SK-N-MC (cell line): ENCODE measurements at places on chromosomes 13 and 19.
A peak's percentile ranks its signal among the peaks of the same experiment; 100 is the strongest.

DNA sequence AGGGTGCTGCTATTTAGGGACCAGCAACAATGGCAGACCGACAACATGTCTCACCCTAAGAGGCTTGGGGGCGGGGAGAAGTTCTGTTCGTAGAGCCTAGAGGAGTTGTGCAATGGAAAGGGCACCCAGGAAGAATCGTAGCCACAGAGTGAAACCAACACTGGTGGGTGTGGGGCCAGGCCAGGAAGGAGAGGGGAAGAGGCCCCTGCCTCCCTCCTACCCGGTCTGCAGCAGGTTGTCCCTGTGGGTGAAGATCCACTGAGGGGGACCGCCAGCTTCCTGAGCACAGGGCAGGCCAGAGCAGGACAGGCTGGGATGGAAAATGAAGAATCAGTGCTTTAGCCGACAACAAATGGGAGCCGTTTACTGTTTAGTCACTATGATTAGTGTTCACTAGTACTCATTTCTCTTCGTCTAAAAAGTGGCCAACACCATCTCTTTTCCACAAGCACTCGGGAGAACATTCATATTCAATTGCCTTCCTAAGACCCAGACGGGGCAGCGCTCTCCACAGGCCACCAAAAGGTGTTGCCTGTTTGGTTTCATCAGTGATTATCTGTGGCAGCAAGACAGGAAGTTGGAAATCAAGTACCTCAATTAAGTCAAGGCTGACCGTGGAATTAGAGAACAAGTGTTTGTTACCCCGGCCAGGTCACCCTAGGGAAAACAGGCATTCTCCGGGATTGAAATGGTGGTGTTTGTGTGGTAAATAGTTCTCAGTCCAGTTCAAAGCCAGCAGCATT lies 1.1 kb upstream of the ATP11A start:
- DNase-seq: no peak

DNA sequence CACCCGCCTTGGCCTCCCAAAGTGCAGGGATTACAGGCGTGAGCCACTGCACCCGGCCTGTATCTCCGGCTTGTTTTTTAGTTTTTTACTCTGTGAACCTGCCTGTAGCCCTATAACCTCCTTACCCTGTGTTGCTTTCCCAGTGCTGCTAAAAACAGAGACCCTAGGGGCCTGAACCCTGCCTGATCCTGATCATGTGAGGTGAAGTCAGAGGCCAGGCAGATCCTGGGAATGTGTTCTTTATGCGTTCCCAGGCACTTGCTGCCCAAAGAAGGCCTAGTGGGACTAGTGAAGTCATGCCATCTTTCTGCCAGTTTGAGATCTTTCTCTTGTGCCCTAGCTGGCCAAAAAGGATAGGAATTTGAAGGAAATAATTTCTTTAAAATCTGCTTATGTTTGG lies 4.6 kb downstream of the UBA2 start:
- no peak for DNase-seq

- peak; percentile 58 for DNase-seq
These were observed at the start of gene CDK8 for GRCh38 chr13:26253787-26254582. TSS of gene CDK8 (plus strand) at chr13:26254129. CDS start at chr13:26254642, 513 bp downstream.

DNA sequence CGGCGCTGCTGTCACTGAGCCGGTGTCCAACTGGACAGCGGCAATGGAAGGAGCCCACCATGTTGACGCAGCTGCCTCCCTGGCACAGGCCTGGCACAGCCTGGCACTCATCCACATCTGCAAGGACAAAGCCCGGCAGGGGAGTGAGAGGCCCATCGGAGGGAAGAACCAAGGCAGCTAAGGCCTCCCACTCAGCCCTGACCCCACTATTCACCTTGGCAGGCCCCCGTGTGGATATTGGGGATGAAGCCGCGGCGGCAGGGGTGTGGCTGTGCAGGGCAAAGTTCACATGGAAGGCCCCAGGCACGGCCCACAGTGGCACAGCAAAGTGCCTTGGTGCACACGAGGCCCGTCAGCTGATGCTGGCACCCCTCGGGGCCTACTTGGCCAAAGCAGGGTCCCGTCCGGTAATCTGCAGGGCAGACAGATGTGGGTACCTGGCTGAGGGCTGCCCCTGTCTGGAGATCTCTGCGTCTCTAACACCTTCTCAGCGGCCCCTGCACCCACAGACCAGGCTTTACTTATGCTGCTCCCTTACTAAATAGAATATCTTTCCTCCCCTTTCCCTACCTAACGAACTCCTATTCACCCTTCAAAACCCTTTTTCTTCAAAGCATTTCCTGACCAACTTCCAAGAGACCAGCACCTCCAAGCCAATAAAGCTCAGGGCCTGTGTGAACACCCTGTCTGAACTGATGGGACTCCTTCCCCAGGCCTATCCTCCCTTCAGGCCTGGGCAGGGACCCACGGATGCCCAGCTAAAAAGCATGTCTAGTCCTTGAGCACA lies 7.5 kb downstream of the FBN3 start:
- DNase-seq: no peak

DNA sequence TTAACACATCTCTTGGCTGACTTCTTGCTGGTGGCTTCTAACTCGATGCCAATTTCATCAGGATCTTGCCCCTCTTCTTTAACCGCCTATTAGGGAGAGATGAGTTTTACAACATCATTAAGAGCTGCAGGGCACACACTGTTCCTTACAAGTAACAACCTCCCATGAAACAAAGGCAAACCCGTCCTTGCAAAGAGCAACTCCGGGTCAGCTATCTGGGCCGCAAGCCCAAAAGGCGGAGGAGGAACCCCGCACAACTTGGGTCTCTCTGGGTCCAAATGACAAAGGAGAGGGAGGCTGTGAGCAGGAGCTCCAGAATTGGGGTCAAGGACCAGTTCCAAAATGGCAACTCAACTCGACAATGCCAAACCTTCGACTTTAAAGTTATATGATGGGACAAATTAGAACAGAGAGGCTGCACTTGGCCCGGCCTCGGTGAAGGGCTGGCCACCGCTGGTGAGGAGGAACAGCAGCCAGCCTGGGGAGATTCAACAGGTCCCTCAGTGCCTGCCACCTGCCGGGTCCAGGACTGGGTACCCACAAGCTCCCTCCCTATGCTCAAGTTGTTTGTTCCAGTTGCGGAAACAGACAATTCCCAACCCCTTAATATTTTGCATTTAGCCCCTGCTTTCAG lies 1.1 kb downstream of the SAFB2 start:
- DNase-seq: no peak

DNA sequence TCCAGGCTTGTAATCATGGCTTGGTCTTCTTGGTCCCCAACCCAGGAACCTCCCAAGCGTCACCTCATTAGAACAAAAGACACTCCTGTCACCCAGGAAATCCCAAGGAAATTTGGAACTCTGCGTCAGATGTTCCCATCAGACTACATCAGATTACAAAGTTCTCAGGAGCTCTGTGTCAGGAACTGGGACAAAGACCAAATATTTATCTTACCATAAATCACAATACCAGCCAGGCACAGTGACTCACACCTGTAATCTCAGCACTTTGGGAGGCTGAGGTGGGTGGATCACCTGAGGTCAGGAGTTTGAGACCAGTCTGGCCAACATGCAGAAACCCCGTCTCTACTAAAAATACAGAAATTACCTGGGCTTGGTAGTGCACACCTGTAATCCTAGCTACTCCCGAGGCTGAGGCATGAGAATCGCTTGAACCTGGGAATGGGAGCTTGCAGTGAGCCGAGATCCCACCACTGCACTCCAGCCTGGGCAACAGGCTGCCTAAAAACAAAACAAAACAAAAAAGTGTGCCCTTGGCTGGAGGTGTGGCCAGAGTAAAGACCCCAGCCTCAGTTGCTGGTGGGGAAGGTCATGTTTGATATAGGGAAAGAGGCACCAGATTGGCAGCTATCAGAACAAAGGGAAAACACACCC lies 16.7 kb upstream of the CCDC124 start:
- DNase-seq: no peak

GRCh38 chr19:56637976-56638555 lies 4.9 kb upstream of the SMIM17 start:
- peak; percentile 57 for DNase-seq

- no peak for DNase-seq
These were observed 213.8 kb downstream of the KCTD12 start for GRCh38 chr13:76672420-76672819.
